EL (cell line): ENCODE measurements at places on chromosomes 6 and 20.
A peak's percentile ranks its signal among the peaks of the same experiment; 100 is the strongest.

GRCh38 chr6:48560408-48560807 lies 449.4 kb upstream of the PTCHD4 start:
- peak; percentile 61 for DNase-seq

GRCh38 chr6:20302702-20303251 lies 90.5 kb upstream of the MBOAT1 start:
- DNase-seq = peak; percentile 17

- DNase-seq = no peak
Observed at GRCh38 chr6:130105996-130106704, 87.8 kb downstream of the L3MBTL3 start.

DNA sequence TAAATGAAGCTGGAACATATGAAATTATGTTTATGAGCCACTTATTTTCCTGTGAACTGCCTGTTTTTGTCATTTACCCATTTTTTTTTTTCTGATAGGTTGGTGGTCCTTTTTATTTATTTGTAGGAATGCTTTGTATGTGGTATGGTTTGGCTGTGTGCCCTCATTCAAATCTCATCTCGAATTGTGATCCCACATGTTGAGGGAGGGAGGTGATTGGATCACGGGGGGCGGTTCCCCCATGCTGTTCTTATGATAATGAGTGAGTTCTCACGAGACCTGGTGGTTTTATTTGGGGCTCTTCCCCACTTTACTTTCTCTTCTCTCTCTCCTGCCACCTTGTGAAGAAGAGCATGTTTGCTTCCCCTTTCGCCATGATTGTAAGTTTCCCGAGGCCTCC lies 77.3 kb downstream of the CDH26 start:
- no peak for DNase-seq

GRCh38 chr20:61805365-61805764 lies 260.3 kb downstream of the TAF4 start:
- no peak for DNase-seq

- DNase-seq = peak; percentile 46
Observed at GRCh38 chr20:57061051-57061900, 205.2 kb downstream of the BMP7 start.

- no peak for DNase-seq
Observed at GRCh38 chr20:51397137-51397536, 145.4 kb downstream of the NFATC2 start.

DNA sequence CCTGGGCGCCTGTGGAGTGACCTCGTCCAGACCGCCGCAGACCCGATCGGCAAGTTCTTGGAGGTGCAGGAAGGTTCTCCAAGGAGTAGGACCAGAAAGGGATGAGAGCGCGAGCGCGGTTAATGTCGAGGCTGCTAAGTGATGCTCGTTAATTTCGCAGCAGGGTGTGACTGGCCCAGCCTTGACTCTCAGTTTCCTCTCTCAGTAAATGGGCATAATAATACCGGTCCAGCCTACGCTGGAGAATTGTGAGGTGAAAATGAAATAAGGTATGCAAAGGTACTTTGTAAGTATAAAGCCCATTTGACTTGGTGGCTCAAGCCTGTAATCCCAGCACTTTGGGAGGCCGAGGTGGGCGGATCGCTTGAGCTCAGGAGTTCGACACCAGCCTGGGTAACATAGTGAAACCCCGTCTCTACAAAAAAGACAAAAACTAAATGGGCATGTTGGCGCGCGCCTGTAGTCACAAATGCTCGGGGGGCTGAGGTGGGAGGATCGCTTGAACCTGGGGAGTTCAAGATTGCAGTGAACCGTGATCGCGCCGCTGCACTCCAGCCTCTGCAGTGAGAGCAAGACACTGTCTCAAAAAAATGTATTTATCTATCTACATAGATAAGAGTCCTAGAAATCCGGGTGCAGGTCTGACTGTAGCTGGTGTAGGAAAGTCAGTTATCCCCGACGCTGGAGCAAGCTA lies 634 bp upstream of the BTBD9 start:
- DNase-seq = peak; percentile 7

GRCh38 chr6:166751051-166751595 lies 124.1 kb upstream of the RPS6KA2 start:
- DNase-seq = no peak
